Uterus (tissue), 4 donors: ENCODE measurements at places on chromosomes 7 and 10. TPM values are rescaled to one million over a fixed set of nuclear protein-coding genes. Genes with fewer than 3 reads are reported as not detected.

Gene HTR5A
- total RNA-seq, result not detected

- no peaks in the 10 kb centered on the region for H3K36me3 ChIP-seq
- H3K27ac ChIP-seq, result no peak overlapping the region
- H3K4me1 ChIP-seq, result no peaks in the 10 kb centered on the region
- DNase-seq, result no peak
Measured at GRCh38 chr10:24887855-24888231, 64.6 kb downstream of the PRTFDC1 start.

DNA sequence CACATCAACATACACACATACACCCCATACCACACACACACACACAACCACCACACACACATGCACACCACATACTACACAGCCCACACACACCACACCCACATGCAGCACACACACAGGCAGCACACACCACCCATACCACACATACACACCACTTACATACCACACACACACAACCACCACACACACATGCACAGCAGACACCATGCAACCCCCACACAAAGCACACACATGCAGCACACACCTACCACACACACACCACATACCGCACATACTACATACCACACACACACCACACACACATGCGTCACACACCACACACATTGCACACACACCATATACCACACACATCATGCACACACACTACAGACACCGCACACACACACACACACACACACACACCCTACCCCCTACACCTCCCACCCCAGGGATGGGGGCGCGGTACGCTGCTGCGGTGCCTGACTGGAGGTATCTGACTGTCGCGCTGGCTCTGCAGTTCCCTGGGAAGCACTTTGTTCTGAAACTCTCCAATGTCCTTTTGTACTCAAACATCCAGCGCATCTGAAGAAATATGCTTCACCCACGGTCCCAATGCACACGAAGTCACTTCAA lies 5.4 kb upstream of the TRPV6 start:
- H3K36me3 ChIP-seq, result no peaks in the 10 kb centered on the region
- no peaks in the 10 kb centered on the region for H3K27me3 ChIP-seq
- DNase-seq, result no peak

DNA sequence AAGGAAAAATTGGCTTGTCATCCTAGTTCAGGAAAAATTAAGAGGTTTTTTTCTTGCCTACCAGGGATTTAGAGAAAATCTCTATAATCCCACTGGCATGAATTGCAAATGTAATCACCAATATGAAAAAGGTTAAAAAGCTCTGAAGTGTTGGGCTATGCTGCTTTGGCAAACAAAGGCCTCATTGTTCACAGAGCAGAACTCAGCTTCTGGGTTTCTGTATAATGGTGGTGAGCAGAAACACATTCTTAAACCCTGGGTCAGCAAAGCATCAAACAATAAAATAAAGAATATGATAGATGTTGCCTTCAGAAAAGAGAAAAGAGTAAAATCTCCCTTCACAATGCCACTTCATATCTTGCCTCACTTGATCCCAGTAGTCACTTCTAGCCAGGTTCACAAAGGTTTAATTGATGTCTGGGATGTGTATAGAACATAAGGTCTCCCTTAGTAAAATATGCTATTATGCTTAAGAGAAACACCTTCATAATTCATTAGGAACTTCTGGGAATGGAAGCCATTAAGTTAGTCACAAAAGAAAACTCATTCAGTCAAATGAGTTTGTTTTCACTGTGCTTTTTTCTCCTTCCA lies 1255.5 kb upstream of the PHF14 start:
- H3K4me3 ChIP-seq, result no peak overlapping the region
- H3K27ac ChIP-seq, result no peak overlapping the region
- no peaks in the 10 kb centered on the region for H3K36me3 ChIP-seq
- DNase-seq, result no peak
- H3K27me3 ChIP-seq, result no peaks in the 10 kb centered on the region

DNA sequence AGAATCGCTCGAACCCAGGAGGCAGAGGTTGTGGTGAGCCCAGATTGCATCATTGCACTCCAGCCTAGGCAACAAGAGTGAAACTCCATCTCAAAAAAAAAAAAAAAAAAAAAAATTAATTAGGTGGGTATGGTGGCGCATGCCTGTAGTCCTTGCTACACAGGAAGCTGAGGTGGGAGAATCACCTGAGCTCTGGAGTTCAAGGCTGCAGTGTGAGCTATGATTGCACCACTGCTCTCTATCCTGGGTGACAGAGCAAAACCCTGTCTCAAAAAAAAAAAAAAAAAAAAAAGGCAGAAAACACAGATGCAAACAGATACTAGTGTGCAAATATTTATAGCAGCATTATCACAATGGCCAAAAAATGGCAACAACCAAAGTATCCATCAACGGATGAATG lies 134.4 kb downstream of the RGS10 start:
- H3K36me3 ChIP-seq, result no peaks in the 10 kb centered on the region
- H3K27me3 ChIP-seq, result no peaks in the 10 kb centered on the region
- H3K4me3 ChIP-seq, result no peak overlapping the region
- H3K27ac ChIP-seq, result no peak overlapping the region
- H3K4me1 ChIP-seq, result peaks cover 12% of the 10 kb centered on the region

GRCh38 chr10:22895252-22895651 lies 32.6 kb upstream of the ARMC3 start:
- DNase-seq, result no peak
- H3K4me1 ChIP-seq, result no peaks in the 10 kb centered on the region
- H3K4me3 ChIP-seq, result no peak overlapping the region
- no peaks in the 10 kb centered on the region for H3K27me3 ChIP-seq
